ENCODE measurements at places on chromosomes 1 and 21. TPM values are rescaled to one million over a fixed set of nuclear protein-coding genes. Genes with fewer than 3 reads are reported as not detected.

NID1 gene
- total RNA-seq, result 131 TPM

FAM163A gene
- total RNA-seq, result not detected

CD1B gene
- not detected for total RNA-seq

S100A5 gene
- total RNA-seq, result not detected

SRGAP2C gene
- 41.0 TPM for total RNA-seq

FCAMR gene
- total RNA-seq, result not detected

REN gene
- not detected for total RNA-seq

C1orf216 gene
- total RNA-seq, result 9.6 TPM

HMGCS2 gene
- total RNA-seq, result 0.56 TPM

DCST2 gene
- total RNA-seq, result not detected

PAPPA2 gene
- total RNA-seq, result 5.6 TPM

GNG4 gene
- 0.56 TPM for total RNA-seq

MLLT11 gene
- 1.1 TPM for total RNA-seq

NMNAT2 gene
- 11.3 TPM for total RNA-seq

NEGR1 gene
- 28.3 TPM for total RNA-seq

CYP4A22 gene
- total RNA-seq, result 1.0 TPM

PACC1 gene
- 5.6 TPM for total RNA-seq

PGM1 gene
- 312 TPM for total RNA-seq

C1QB gene
- total RNA-seq, result 908 TPM

ST6GALNAC5 gene
- total RNA-seq, result 3.2 TPM

F13B gene
- not detected for total RNA-seq

WNT9A gene
- 1.3 TPM for total RNA-seq

LCE1C gene
- total RNA-seq, result not detected

CDA gene
- 3.5 TPM for total RNA-seq

CLDN19 gene
- total RNA-seq, result not detected

ACTL8 gene
- total RNA-seq, result not detected

MYBPH gene
- total RNA-seq, result not detected

AMY1C gene
- total RNA-seq, result not detected

TFB2M gene
- 22.8 TPM for total RNA-seq

METTL13 gene
- 23.6 TPM for total RNA-seq

LRRC71 gene
- not detected for total RNA-seq

TEDDM1 gene
- not detected for total RNA-seq

SDC3 gene
- 32.2 TPM for total RNA-seq

LIN28A gene
- total RNA-seq, result not detected

ANKRD34A gene
- total RNA-seq, result 1.7 TPM

ISG15 gene
- 30.1 TPM for total RNA-seq

ALX3 gene
- total RNA-seq, result not detected

CTSE gene
- total RNA-seq, result not detected

ICOSLG gene
- total RNA-seq, result 4.2 TPM

ABCD3 gene
- 22.6 TPM for total RNA-seq

CLEC20A gene
- total RNA-seq, result not detected

ITGB2 gene
- total RNA-seq, result 98.5 TPM

RBP7 gene
- 184 TPM for total RNA-seq

RHD gene
- not detected for total RNA-seq

SLAMF1 gene
- total RNA-seq, result 18.0 TPM
